ENCODE measurements at places on chromosomes 7 and 10. TPM values are rescaled to one million over a fixed set of nuclear protein-coding genes. Genes with fewer than 3 reads are reported as not detected.
A peak's percentile ranks its signal among the peaks of the same experiment; 100 is the strongest.

PPRC1 gene
- 15.8 TPM for polyA plus RNA-seq

ENTPD7 gene
- 2.4 TPM for polyA plus RNA-seq

FKBP9 gene
- polyA plus RNA-seq, result 36.1 TPM

GDF10 gene
- polyA plus RNA-seq, result 1.1 TPM

TDRD1 gene
- polyA plus RNA-seq, result not detected

AKR1D1 gene
- not detected for polyA plus RNA-seq

PRRT4 gene
- polyA plus RNA-seq, result 0.49 TPM

BLNK gene
- 1.0 TPM for polyA plus RNA-seq

- no peak for DNase-seq
These were observed 82.6 kb downstream of the UPF2 start for GRCh38 chr10:11959966-11960365.

- DNase-seq, result no peak
These were observed 20.5 kb upstream of the FAM13C start for GRCh38 chr10:59382831-59383295.

GRCh38 chr7:25093268-25093826, 31.7 kb downstream of the CYCS start:
- peak; percentile 28 for DNase-seq

- DNase-seq, result peak; percentile 80
These were observed 689 bp upstream of the SMARCD3 start for GRCh38 chr7:151249034-151249731.

GRCh38 chr7:96833676-96834453, 124.2 kb upstream of the SEM1 start:
- no peak for DNase-seq

GRCh38 chr10:12980102-12980661, 21.3 kb downstream of the CCDC3 start:
- DNase-seq, result peak; percentile 22

DNA sequence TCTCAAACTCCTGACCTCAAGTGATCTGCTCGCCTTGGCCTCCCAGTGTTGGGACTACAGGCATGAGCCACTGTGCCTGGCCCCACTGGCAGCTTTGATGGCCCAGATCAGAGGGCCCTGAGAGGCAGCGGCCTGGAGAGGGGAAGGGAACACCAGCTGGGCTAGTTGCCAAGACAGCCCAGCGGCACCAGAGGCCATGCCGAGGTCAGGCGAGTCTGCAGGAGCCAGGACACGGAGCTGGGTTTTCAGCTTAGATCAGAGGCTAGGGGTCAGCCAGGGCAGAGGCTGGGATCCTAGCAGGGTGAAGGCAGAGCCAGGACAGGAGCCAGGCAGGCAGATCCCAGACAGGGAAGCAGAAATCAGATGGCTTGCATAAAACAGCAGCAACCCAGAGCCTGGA, 92.9 kb downstream of the MYL10 start:
- DNase-seq, result no peak

DNA sequence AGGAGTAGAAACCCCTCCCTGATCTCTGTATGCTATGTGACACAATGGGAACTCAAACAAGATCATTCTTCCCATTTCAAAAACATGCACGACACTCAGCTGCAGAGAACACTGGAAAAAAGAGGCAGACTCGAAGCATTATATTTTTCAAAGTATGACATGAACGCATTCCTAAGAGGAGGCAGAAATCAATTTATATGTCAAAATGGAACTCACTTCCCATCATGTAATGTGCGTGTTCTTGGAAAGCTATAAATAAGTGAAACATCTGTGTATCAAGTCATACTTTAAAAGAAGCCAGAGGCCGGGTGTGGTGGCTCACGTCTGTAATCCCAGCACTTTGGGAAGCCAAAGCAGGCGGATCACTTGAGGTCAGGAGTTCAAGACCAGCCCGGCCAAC, 142.7 kb downstream of the ICA1 start:
- no peak for DNase-seq

DNA sequence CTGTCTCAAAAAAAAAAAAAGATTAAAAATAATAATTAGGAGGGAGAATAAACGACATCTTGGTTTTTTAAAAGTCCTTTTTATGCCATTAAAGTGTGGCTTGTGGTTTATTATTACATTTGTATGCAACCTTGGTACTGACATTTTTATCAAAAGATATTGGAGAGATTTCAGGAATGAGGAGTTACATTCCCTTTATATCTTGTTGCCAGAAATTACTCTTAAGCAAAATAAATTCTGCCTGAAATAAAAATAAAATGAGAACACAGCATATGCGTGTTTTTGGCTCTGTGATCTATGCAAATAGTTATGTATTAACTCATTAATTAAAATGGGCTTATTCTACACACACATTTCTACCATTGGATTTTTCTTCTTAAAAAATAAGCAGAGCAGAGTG, 202.4 kb downstream of the BICC1 start:
- no peak for DNase-seq

DNA sequence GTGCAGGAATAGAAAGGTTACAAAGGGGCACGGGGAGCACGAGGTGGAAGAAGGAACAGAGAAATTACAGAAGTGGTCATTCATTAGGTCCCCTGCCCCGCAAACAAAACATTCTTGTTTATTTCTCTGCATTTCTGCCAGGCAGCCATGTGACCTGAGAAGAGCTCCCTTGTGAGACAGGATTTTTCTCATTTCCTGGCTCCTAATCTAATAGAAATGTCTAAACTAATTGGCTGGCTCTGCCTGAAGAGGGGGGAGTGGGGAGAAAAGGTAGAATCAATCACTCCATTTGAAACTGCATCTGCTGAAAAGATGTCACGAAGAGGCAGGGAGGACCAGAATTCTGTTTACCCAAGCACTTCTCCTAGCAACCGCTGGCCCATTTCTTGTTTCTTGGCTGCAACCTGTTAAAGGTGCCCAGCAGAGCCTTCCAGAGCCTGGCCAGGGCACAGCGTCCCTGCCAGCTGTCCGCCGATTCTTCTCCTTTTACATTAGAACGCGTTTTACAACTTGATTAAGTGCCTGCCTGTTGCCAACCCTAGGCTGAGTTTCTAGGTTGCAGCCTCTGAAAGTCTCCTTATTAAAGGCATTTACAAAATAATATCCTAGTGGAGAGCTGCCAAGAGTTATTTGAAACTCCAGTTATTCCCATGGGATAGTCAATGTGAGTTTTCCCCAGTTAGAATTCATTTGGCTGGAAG, 1227.6 kb downstream of the TYW1 start:
- peak; percentile 79 for DNase-seq

DNA sequence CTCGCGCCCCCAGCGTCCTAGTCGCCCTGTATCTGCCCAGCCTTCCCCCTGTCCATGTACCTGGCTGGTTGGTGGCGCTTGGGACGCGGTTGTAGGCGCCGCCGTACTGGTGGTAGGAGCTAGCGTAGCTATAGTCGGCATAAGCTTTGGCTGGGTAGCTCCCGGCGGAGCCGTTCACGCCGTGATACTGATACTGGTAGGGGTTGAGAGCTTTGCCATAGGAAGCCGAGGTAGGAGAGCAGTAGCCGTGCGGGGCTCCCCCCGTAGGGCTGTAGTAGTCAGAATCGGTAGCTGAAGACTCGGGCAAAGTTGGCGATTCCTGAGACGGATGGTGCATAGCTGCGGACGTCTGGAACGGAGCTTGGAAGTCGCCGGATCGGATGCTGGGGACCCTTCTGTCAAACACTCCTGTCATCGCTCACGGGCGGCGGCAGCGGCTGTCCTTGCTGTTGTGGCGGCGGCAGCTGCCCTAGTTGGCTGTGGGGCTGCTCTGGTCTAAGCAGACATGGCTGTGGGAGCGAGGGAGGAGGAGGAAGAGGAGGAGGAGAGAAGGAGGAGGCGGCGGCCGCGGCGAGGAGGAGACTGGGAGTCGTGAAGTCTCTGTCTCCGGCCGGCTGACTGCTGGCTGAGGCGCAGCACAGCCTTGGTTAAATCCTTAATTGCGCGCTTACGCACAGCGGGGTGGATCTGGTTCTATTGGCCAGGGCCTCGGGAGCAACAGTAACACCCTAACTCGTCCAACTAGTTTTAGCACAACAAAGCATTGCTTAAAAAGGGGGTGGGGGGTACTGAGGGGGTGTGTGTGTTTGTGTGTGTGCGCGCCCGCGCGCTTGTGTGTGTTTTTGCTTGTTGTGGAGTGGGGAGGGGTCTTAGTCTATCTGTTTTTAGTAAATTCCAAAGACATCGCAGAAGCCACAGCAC, at the start of gene DLX5:
DLX5 (minus strand) TSS at position 623 of the 921 bp plus-strand sequence; CDS start at position 415, 208 bp downstream.
- DNase-seq, result peak; percentile 72

GRCh38 chr7:121235201-121235600, 93.6 kb upstream of the WNT16 start:
- DNase-seq, result no peak

- DNase-seq, result no peak
These were observed 20.8 kb upstream of the RELN start for GRCh38 chr7:104010052-104010909.

- DNase-seq, result no peak
These were observed 99.7 kb upstream of the NOBOX start for GRCh38 chr7:144503215-144503614.

DNA sequence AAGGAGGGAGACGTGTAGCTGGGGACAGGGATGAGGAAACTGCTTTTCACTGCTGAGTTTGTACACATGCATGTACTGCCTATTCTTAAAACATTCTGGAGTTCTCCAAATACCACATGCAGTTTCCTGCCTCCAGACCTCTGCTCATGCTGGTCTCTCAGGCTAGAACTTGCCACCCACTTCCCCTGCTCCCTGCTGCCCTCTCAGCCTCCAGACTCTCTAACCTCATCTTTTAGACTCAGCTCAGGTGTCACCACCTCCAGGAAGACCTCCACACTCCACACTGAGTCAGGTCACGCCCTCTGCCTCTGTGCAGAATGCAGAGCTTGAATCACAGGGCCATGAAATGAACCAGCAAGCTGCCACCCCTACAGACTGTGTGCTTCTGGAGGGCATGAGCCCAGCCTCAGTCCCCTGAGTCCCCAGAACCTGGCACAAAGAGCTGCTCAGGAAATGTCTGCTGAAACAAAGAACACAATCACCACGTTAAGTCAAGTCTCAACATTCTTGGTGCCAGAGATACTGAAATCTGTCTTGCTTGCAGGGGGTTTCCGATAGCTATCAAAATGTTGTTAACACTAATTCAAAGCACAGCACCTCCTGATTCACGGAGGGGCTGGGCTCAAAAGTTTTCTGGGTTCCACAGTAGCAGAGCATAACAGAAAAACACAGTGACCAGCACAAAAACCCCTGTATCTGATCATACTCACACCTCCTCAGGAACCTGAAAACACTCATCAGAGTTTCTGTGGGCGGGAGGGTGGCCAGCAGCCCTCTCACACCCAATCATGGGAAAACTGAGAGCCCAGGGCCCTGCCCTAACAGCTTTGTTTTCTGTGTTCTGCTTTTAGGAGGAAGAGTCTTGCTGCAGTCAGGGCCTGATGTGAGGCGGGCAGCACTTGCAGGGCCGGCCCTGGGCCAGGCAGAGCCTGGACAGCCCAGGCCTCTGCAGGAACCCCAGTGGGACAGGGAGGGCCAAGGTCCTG, 21.1 kb downstream of the FAM53B start:
- no peak for DNase-seq

DNA sequence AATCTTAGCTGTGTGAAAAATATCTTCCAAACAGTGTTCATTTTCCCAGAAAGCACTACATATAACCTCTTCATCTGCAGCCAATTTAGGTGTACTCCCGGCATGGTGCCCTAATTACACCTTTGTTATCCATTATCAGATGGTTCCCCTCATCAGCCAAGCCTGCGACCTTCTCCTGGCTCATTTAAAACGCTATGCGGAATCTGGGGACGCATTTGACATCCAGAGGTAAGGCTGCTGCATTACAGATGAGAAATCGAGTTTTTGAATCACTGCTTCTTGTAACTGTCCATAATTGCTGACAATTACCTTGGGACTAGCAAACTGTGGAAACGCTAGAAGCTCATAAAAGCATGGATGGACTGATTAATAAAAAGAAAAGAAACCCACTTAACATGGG, 109.5 kb downstream of the PARP12 start:
- DNase-seq, result peak; percentile 33

- no peak for DNase-seq
These were observed 28.8 kb downstream of the ENO4 start for GRCh38 chr10:116878123-116878522.

DNA sequence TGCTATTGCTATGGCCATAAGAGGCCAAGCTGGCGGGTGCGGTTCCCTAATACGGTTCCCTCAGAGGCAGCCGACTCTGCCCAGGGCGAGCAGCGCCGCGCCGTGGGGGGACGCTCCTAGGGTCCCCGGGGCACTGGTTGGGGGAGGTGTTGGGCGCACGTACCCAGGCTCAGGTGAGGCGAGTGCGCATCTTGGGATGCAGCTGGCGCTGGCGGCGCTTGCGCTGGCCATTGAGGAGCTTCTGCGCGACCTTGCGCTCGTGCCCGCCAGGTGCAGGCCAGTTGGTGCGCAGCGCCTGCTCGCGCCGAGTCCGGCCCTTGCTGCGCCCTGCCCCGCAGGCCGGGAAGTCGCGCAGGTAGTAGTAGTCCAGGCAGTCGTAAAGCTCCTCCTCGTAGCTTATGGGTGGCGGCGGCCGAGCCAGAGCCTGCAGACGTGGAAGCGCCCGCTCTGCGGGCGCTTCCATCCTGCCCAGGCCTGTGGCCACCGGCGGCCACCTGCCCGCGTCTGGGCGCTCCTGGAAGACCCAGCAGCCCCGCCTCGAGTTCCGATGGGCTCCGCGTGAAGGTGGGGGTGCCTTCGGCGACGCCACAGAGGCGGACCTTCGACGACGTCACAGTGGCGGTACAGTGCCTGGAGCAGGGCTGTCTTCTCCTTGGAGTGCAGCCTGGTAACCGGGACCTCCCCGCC, at the start of gene NUPR2:
NUPR2 (minus strand) TSS at position 566 of the 687 bp plus-strand sequence; CDS start at position 463, 103 bp downstream.
- DNase-seq, result peak; percentile 17

- DNase-seq, result no peak
These were observed 357.1 kb downstream of the PCLO start for GRCh38 chr7:82805527-82805960.

DNA sequence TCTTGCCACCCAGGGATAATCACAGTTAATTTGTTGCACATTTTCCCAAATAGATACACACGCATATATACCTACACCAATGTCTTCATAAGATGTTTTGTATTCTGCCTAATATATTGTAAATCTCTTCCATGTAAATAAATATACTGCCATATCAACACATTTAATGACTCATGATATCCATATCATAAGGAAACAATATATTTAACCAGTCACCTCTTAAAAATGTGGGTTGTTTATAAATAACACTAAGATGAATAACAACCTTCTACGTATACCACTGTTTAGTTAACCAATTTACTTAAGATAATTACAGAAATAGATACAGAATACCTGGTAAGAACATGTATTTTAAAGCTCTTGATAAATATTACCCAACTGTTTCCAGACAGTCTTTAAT, 38.2 kb downstream of the ELAPOR2 start:
- no peak for DNase-seq

All from brain (organoid and tissue), 16 donors.